ENCODE measurements at places on chromosomes 2 and 18.

DNA sequence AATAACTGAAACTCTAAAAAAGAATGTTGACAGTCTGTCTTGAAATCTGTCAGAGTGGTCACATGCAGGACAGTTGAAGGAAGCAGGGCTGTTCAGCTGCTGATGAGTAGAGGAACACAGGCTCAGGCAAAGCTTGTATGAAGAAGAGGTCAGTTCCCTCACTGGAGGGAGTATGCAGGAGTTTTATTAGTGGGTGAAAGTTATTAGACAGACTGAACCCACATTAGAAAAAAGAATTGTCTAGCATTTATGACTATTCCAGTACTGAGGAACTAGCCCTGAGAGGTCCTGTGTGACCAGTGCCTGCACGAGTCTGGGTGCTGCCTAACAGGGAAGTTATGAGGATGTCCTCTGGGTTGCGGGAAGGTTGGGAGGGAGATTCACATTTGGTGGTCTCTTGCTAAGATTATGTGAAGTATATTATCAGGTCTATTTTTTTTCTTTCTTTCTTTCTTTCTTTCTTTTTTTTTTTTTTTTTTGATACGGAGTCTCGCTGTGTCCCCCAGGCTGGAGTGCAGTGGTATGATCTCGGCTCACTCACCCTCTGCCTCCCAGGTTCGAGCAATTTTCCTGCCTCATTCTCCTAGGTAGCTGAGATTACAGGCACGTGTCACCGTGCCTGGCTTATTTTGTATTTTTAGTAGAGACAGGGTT, 9.6 kb downstream of the TET3 start:
- no peak for DNase-seq

DNA sequence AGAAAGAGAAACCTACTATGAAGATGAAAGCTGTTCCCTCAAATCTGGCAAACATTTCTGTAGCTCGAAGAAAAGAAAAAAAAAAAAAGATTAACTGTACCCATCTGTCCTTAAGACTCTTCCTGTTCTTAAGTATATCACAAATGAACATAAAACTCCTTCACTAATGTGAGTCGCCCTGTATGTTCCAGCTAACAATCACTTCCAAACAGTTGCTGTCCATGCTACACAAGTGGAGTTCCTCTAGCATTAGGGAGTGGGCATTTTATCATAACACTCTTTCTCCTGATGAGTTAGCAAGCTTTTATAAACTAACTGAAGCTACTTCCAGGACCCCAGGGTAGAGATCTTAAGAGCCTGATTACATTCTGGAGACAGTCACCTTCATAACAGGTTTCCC, 5.8 kb downstream of the CUL3 start:
- DNase-seq: no peak

DNA sequence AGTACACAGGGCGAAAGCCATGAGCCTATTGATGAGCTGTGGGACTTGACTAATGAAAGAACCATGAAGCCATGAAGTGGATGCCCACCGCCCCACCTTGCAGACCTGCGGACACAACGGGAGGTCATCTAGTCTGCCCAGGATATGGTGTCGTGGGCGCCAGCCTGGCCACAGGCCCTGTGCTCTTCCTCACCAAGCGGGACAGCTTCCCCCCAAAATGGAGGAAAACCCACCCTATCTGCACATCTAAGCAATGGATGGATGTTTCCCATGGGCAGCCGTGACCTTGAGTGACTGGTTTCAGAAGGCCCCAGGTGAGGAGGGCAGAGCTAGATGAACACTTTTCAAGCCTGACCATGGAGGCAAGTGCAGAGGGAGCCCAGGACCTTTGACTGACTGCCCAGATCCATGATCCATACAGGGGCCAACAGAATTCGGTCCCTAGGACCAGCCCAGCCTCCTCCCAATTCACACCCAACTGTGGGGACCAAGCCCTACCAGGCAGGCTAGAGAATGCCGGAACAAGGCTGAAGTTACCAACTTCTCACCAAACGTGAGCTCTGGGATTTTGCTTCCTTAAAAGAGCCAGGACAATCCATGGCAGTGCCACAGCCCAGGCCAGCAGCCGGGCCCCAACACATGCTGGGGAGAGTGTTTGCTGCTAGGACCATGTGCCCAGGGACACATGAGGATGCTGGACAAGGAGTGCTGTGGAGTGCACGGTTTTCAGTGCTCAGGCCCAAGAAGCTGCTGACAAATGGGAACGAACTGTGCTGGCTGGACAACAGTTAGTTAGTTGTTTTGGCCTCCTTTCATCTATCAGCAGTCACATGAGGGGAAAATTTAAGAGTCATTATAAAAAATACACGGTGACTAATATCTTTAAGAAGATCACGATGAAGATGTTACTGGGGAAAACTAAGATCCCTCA, 249.4 kb downstream of the HDAC4 start:
- DNase-seq: no peak

DNA sequence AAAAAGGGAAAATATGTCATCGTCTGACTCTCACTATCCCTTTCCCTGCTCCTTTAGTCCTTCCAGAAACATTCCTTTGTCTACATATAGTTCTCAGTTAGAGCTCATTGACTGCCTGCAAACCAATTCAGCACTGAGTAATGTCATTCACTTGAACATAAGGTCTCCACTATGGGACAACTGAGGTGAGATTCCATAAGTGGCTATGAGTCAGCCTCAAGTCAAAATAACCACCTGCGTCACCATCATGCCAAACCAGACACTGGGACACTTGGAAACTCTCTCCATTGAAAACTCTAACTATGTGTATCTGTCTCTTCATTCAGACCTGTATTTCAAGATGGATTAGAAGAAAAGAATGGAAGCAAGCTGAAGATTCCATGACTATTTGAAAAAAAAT, 878.0 kb upstream of the PIK3C3 start:
- no peak for DNase-seq

- no peak for DNase-seq
These were observed 29.1 kb downstream of the SP140L start for GRCh38 chr2:230356084-230356483.

GRCh38 chr2:206846981-206847834, 81.8 kb downstream of the FASTKD2 start:
- no peak for DNase-seq

GRCh38 chr2:8922431-8922830, 81.1 kb downstream of the MBOAT2 start:
- DNase-seq: no peak

DNA sequence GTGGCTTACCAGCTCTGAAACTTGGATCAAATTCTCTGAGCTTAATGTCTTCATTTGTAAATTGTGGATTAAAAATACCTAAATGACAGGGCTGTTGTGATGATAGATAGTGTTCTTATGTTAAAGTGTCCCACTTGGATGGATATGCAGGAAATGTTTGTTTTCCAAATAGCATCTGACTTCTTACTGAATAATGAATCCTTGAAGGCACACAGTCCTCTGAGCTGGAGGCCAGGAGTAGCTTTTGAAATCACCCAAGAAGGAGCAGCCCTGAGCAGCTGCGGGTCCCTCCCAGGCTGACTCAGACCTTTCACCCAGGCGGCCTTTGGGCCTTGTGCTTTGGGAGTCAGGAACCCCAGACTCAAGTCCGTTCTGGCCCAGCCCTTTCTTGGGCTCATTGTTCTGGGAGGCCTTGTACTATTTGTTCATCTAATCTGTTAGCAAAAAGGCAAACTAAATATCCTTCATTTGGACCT, 173.0 kb upstream of the GATA6 start:
- DNase-seq: no peak

DNA sequence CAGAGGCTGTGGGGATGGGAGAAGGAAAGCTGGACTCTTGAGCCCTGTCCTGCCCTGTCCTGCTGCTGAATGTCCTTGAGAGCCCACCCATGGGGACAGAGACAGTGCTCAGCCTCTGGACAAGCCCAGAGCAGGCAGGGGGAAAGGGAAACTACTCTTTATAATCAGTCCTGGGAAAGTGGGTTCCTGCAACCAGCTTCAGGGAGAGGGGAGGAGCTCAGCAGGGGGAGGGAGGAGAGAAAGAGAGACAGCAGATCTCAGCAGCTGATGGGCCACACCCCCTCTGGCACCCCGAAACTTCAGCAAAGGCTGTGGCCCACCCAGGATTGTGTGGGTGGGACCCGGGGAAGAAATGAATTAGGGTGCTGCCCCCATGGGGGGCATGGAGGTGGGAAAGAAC, 11.6 kb downstream of the ECEL1 start:
- DNase-seq: no peak

DNA sequence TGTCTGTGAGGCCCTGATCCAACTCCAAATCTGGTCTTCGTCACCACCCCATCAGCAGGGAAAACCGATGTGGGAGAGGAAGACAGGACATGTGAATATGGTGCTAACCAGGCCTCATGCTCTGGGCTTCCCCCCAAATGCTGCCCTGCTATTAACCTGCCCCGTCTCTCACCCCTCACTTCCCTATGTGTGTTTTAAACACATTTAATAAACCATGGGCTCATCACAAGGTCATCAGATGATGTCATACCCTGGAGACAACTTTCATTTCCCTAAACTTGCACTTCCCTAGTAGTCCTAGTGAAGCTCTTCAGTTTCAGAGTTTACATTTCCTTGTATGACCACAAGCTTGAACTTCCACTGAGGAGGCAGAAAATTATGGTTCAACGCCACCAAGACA, 49.9 kb downstream of the CD8B2 start:
- no peak for DNase-seq

GRCh38 chr2:54164106-54164505, 48.7 kb downstream of the ACYP2 start:
- no peak for DNase-seq

GRCh38 chr18:72360634-72361033, 183.5 kb downstream of the CBLN2 start:
- no peak for DNase-seq

DNA sequence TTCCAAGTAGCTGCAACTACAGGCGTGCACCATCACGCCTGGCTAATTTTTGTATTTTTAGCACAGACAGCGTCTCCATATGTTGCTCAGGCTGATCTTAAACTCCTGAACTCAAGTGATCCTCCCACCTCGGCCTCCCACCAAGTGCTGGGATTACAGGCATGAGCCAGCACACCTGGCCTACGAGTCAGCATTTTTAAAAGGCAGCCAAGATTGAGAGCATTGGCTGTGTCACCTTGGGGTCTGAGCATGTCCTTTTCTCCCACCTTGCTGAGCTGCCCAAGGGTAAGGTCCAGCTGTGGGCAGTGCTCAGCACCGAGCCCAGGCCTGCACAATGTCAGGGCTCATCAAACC, 142.8 kb upstream of the LMAN1 start:
- DNase-seq: peak; percentile 57

DNA sequence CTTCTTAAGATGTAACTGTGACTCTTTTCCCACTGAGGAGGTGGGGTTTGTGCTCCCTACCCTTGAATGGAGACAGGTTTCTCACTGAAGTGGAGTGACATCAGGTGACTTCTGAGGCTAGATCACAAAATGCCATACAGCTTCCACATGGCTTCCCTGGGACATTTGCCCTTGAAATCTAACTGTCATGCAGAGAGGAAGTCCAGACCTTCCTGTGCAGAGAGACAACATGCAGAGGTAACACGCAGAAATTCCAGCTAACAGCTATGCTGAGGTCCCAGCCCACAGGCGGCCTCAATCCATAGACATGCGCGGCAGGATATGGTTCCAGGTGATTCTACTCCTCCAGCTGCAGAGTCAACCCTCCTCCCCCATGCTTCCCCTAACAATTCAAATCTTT, 119.0 kb downstream of the TRIB2 start:
- DNase-seq: no peak

- DNase-seq: peak; percentile 67
These were observed 84.9 kb downstream of the CMPK2 start for GRCh38 chr2:6780765-6781274.

DNA sequence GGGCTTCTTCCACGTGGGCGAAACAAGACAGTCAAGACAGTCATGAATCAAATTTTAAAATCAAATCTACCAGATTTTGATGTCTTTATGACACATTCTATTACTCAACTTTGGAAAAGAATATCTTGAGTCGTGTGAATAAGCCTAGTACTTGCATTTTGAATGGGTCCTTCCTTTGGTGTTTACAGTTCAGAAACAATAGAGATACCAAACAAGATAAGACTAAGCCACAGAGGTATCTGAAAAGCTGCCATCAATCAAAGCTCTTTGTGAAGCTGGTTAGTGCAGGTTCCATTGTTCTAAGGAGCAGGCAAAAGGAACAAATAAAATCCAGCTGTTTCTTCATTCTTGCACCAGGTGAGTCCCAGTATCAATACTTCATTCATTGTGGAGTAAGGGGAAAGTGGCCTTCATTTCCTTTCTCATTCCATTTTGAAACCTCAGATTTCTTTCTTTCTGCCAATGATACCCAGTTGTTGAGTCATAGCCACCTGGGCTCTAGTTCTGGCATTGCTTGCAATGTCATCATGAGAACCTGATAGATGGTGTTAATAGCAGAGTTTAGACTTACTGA, 151.7 kb upstream of the L3MBTL4 start:
- no peak for DNase-seq

- peak; percentile 46 for DNase-seq
These were observed 64.7 kb upstream of the PXDN start for GRCh38 chr2:1808981-1809422.

DNA sequence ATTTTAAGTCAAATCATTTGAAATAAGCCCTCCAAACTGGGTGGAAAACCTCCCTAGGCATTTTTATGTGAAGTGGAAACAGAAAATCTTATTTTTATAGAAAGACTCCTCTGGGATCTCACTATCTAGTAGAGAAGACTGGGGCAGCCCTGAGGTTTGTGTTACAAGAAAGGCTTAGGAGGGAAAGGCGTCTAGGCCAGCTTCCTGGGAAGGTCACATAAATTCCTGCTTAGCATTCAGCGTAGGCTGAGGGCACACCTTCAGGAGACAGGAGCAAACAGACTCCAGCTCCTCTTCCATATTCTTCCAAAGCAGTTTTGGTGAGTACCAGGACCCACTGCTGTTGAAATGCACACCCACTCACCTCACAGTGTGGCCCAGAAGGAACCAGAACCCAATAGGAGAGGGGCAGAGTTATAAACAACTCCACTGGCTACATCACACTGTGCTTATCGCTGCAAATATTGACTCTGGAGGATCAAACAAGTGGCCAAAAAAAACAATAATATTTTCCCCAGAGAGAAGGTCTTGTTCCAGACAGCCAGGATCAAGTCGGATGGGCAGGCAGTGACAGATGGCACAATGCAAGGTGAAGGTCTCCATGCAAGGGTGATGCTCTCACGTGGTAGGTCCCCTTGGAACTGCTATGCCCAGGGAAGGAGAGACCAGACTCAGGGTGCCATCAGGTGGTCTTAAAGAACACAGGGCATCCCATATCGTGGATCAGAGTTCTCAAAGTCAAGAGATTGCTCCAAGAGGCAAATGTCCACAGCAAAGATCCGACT, 17.7 kb upstream of the IGFBP2 start:
- no peak for DNase-seq

- DNase-seq: no peak
These were observed 16.0 kb upstream of the ATP8B1 start for GRCh38 chr18:57819119-57819518.

- no peak for DNase-seq
These were observed 4.1 kb downstream of the FIGN start for GRCh38 chr2:163731735-163732134.

All from fibroblast of skin of right quadriceps (primary cell).